ENCODE measurements at places on chromosomes 6 and 20.

DNA sequence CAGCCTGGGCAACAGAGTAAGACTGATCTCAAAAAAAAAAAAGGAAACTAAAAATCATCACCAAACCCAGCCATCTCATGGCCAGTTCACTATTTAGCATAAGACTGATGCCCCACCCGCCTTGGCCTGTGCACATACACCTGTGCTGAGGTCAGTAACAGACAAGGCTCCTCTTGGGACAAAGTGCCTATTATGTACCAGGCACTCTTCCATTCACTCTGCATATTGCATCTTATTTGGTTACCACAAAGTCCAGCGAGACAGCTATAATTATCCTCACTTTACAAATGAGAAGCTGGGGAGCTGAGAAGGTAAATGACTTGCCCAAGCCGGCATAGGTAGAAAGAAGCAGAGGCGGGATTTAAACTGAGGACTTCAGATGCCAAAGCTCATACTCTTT, 3.8 kb downstream of the PTPRT start:
- no peak for DNase-seq

GRCh38 chr20:62420846-62421715, 6.3 kb downstream of the RBBP8NL start:
- no peak for DNase-seq

DNA sequence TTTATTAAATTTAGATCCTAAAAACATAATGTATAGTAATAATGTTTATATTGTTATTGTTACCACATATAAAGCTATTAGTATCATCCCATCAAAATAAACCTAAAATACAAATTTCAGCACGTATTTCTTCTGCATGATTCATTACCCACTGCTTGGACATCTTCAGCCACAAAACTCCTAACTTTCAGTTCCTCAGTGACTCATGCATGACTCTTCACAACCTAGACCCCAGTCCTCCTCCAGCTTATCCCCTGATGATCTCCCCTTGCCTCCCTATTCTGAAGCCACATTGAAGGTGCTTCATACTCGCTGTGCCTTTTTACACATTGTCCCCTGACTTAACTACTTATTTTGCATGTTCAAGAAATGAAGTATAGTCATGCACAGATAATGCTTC, 11.2 kb upstream of the GPRC6A start:
- DNase-seq, result no peak

DNA sequence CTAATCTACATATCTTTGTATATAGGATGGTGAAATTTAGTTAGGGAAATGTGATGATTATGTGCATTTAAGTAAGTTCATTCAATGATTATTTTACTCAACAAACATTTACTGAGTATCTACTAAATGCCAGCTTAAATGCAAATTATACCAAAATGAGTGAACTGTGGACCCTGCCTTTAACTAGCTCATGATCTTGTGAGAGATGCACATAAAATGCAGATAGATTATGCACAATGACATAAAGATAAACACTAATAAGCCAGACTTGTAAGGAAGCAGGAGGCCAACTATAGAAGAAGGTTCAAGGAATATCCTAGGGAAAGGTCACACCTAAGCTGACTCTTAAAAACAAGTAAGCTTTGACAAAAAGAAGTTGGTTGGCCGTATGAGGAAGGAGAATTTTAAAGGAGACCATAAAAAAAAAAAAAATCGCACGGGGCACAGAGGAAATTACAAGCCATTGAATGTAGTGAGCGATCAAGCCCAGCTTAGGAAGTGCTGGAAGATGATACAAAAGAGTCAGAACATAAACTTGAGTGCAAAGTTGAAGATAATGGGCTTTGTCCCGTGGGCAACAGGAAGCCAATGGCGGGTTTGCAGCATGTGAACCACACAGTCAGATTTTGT, 107.9 kb downstream of the NRSN1 start:
- DNase-seq, result no peak

DNA sequence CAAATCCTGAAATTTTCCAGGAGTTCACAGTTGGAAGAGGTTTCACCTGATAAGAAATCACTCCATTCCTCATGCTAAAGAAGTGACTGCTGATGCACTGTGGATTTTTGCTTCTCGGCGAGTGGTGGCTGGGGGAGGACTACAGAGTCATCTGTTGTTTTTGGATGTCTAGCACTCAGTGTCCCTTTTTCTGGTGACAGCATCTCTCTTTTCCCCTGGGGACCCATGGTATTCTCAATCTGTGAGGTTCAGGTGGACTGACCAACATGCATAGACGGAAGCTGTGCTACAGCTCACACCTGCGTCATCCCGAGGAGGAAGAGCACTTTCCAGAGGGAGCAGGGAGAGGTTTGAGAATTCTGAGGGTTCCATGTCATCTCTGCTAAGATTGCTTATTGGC, 42.7 kb upstream of the ZNF831 start:
- no peak for DNase-seq

GRCh38 chr6:159152782-159153181, 16.4 kb upstream of the FNDC1 start:
- DNase-seq, result no peak

GRCh38 chr6:38420207-38420606, 219.5 kb downstream of the BTBD9 start:
- no peak for DNase-seq

DNA sequence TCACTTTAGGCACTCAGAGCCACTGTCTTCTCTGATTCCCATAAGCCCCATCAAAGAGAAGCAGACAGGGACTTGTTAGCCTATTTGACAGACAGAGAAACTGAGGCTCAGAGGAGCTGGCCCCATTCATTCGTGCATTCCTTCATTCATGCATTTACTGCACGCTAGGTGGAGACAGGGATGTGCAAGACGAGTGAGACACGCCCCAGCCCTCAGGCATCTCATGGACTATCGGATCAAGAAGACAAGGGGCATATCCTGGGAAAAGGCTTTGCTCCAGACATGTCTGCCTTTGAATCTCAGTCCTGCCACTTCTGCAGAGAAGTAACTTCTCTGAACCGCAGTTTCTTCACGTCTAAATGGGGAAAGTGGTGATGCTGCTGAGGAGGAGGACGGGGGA, 54.1 kb downstream of the BPIFB1 start:
- no peak for DNase-seq

DNA sequence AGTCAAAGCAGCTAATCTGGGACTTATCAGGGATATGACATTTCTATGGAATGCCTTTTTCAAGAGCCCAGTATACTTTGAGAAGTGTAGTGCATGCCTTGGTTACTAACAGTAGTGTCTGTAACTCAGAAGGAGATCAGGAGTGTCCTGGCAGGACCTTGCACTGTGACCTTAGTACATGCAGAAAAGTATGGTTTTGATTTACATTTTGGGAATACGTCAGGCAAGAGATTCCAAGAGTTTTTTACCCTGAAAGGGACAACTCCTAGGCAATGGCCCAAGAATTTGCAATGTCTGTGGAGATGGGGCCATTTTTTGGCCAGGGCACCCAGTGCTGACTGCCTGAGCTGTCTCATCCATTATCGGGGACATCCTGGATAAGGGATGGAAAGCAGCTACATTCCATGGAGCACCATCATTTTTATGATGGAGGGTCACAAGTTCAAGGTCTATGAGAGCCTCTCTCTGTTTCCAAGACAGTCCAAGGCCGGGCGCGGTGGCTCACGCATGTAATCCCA, 80.2 kb downstream of the FAM50B start:
- DNase-seq, result no peak

- no peak for DNase-seq
Measured at GRCh38 chr20:5465604-5465927, 148.8 kb upstream of the PROKR2 start.

- DNase-seq, result no peak
Measured at GRCh38 chr6:56297022-56297989, 49.9 kb upstream of the COL21A1 start.

GRCh38 chr6:36720251-36721141, 22.9 kb downstream of the RAB44 start:
- DNase-seq, result no peak

- no peak for DNase-seq
Measured at GRCh38 chr6:161949531-161949930, 675.7 kb upstream of the AGPAT4 start.

GRCh38 chr6:37507690-37508421, 8.2 kb upstream of the CCDC167 start:
- no peak for DNase-seq

DNA sequence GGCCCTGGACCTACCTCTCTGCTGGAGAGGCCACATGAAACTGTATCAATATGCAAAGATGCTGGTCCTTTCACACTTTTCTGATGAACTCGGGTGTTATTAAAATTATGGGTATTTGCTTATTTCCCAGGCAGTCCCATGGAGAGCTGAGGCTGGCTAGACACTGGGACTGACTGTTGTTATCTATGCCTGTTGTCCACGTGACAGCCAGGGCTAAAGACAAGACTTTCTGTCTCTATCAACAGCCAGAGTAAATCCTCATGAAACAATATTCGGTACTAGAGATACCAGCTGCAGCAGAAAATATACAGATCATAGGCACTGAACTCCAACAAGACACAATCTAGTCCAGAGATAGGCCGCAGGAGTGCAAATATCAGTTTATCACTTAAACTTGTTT, 236.4 kb downstream of the FOXA2 start:
- DNase-seq, result no peak

GRCh38 chr6:159981403-159982245, 12.7 kb downstream of the IGF2R start:
- DNase-seq, result no peak

GRCh38 chr20:39025883-39026282, 63.7 kb downstream of the DHX35 start:
- DNase-seq, result no peak

DNA sequence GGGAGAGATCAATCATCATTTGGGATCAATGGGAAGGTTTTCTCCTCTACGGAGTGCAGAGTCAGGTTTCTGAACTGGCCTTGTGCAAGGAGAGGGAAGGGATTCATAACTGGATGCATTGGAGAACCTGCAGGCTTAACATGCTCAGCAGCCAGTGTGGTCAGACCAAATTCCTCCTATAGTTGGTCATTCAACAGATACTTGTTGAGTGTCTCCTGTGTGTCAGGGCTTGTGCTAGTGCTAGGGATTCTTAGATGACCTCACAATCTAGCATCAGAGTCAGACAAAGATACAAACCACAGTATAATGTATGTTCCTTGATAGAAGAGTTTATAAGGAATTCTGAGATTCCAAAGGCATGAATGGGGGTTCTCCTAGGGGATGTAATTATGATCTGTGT, 23.9 kb downstream of the RALY start:
- DNase-seq, result no peak

All from NCI-H1105 treated with DMSO at 0.1 percent for 48 hours (cell line).